ENCODE measurements at places on chromosomes 2 and 18.

GRCh38 chr2:148887350-148888002, 12.4 kb downstream of the KIF5C start:
- no peak for DNase-seq

- peak; percentile 5 for DNase-seq
Measured at GRCh38 chr2:232633413-232634205, at the start of gene EFHD1. TSS of gene EFHD1 (plus strand) at chr2:232633604. CDS start at chr2:232633705, 101 bp downstream.

GRCh38 chr2:11559066-11559785, 25.4 kb downstream of the GREB1 start:
- DNase-seq, result no peak

- no peak for DNase-seq
Measured at GRCh38 chr2:47504174-47504810, 101.3 kb downstream of the MSH2 start.

DNA sequence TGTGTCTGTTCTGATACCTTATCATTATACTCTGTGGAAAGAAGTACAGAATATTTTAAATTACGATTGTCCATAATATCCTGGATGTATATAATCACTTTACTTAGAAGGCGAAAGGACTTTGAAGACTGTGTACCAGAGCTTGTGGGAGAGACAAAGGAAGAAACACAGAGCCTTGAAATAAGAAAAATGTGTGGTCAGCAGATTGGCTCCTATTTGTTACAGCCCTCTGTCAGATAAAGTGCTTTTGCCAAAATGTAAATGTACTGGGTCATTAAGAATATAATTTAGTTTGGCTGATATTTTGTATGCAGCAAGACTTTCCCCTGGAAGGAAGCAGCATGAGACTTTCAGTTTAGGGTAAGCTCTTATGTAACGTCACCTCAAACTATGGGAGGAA, 443.1 kb downstream of the CCDC85A start:
- no peak for DNase-seq
